ENCODE measurements at places on chromosomes 11 and 22.
A peak's percentile ranks its signal among the peaks of the same experiment; 100 is the strongest.

DNA sequence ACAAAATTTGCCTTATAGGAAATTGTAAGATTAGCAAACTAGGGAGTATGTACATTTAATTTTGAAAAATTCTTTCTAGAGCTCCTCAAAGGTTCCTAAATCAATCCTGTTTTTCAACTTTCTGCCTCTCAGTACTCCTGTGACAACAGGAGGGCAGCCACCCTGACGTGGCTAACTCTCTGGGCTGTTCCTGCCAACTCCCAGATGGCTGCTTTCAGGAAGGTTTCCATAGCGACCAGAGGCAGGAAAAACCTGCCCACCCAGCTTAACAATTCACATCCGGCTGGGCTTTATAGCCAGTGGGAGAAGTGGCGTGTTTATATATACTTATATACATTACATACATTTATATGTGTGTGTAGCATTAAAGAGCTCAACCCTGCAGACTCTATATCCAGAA, 26.5 kb downstream of the SGSM3 start:
- no peak overlapping the region for H3K27ac ChIP-seq
- DNase-seq, result no peak
- peaks cover 14% of the 10 kb centered on the region for H3K36me3 ChIP-seq
- H3K4me3 ChIP-seq, result no peak overlapping the region
- no peaks in the 10 kb centered on the region for H3K27me3 ChIP-seq
- peaks cover 30% of the 10 kb centered on the region for H3K4me1 ChIP-seq

- no peak overlapping the region for H3K27ac ChIP-seq
- H3K4me3 ChIP-seq, result no peak overlapping the region
- no peaks in the 10 kb centered on the region for H3K36me3 ChIP-seq
- DNase-seq, result no peak
- peaks cover 18% of the 10 kb centered on the region for H3K4me1 ChIP-seq
These were observed 293.1 kb downstream of the TENM4 start for GRCh38 chr11:79147731-79148130.

DNA sequence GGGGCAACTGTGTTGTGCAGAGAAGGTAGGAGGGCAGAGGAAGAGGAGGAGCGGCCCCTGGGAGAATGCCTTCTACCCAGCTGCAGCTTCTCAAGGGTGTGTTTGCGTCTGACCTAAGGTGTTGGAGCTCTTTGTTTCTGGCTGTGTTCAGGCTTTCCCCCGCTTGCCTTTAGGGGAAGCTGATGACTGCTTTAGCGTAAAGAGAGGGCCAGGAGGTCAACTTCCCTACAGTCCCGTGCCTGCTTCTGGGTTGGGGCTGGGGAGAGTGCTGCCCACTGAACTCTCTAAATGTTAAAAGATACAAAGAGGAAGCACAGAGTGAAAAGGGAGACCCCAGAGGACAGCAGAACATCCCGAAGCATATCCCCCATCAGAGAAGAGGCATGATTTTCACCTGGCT, 99.2 kb downstream of the PTPRJ start:
- H3K4me1 ChIP-seq, result no peaks in the 10 kb centered on the region
- DNase-seq, result no peak
- H3K27ac ChIP-seq, result no peak overlapping the region
- H3K4me3 ChIP-seq, result no peak overlapping the region
- no peaks in the 10 kb centered on the region for H3K27me3 ChIP-seq

DNA sequence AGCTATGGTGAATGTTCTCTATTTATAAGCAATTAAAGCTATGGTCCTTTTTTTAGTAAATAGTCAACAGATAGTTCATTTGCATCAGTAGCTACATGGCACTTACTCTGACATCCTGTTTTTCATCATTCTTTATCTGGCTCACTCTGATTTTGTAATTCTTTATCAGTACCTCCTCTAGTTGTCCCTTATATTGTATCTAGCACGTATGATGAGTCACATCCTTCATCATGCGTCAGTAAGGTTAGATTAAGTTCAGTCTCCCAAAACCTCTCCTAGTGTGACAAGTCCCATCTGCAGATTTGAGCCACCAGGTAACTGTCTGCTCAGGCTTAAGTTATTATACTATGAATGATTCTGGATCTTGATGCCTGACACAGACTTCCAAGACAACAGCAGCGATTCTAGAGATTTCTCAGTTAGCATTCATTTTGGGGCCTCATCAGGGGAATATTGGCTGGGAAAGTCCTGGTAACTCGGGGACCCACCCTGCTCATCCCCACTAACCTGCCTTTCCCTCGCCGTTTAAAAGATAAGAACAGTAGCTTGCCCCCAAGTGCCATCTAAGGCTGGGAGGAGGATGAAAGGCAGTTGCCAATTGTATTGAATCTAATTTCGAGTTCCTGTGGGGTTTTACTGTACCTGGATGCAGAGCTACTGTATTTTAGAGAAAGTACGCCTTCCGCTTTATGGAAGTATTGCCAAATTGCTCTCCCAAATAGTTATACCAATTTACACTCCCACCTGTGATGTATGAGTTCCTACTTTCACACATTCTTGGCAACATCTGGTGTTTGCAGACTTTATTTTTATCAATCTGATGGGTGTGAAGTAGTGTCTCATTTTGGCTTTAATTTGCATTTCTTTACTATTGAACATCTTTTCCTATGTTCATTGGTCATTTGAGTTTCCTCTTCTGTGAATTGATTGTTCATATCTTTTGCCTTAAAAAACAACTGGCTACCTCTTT, 55.9 kb downstream of the ZC3H12C start:
- H3K27me3 ChIP-seq, result no peaks in the 10 kb centered on the region
- no peaks in the 10 kb centered on the region for H3K4me1 ChIP-seq
- H3K36me3 ChIP-seq, result no peaks in the 10 kb centered on the region
- no peak overlapping the region for H3K27ac ChIP-seq

- DNase-seq, result no peak
- H3K4me1 ChIP-seq, result no peaks in the 10 kb centered on the region
- H3K4me3 ChIP-seq, result no peak overlapping the region
- no peaks in the 10 kb centered on the region for H3K36me3 ChIP-seq
These were observed 22.2 kb upstream of the FGF19 start for GRCh38 chr11:69726019-69726418.

DNA sequence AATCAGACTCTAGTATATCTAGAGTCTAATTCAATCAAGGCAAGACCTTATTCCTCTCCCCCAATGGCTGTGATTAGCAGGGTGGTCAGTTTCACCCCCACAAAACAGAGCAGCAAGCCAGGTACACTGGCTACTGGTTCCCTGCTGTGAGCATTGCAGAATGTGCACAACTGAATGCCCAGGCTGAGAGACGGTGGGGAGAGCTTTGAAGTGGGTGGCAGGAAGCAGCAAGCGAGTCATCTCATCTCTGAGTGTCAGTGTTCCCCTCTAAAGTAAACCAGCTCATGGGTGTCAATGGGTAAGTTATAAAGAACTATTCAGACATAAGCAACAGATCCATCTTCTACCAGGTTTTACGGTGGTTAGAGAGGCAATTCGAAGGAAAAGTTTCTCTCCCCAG, 37.6 kb downstream of the GAB4 start:
- no peak overlapping the region for H3K4me3 ChIP-seq
- DNase-seq, result peak; percentile 53
- no peaks in the 10 kb centered on the region for H3K36me3 ChIP-seq
- no peaks in the 10 kb centered on the region for H3K27me3 ChIP-seq

DNA sequence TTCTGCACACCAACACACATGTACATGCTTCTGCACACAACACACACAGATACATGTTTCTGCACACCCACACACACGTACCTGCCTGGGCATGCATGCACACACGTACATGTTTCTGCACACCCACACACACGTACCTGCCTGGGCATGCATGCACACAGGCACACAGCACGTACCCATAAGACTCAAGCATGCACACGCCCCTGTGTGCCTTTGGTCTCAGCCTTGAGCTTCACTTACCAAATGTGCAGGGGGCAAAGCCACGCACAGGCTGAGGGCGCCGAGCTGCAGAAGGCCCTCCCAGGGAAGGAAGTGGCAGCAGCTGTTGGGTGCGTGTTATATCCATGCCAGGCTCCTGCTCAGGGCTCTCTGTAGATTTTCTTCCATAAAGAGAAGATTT, 34.7 kb upstream of the SMIM38 start:
- DNase-seq, result no peak
- H3K36me3 ChIP-seq, result no peaks in the 10 kb centered on the region
- no peak overlapping the region for H3K4me3 ChIP-seq
- no peak overlapping the region for H3K27ac ChIP-seq

- H3K27me3 ChIP-seq, result no peaks in the 10 kb centered on the region
- peaks cover 32% of the 10 kb centered on the region for H3K4me1 ChIP-seq
- H3K4me3 ChIP-seq, result no peak overlapping the region
These were observed 14.6 kb downstream of the SPECC1L start for GRCh38 chr22:24285245-24285644.

GRCh38 chr11:35106595-35106994, 32.4 kb upstream of the CD44 start:
- no peak overlapping the region for H3K4me3 ChIP-seq
- H3K4me1 ChIP-seq, result peaks cover 26% of the 10 kb centered on the region
- H3K27ac ChIP-seq, result no peak overlapping the region
- H3K36me3 ChIP-seq, result no peaks in the 10 kb centered on the region
- DNase-seq, result peak; percentile 44

DNA sequence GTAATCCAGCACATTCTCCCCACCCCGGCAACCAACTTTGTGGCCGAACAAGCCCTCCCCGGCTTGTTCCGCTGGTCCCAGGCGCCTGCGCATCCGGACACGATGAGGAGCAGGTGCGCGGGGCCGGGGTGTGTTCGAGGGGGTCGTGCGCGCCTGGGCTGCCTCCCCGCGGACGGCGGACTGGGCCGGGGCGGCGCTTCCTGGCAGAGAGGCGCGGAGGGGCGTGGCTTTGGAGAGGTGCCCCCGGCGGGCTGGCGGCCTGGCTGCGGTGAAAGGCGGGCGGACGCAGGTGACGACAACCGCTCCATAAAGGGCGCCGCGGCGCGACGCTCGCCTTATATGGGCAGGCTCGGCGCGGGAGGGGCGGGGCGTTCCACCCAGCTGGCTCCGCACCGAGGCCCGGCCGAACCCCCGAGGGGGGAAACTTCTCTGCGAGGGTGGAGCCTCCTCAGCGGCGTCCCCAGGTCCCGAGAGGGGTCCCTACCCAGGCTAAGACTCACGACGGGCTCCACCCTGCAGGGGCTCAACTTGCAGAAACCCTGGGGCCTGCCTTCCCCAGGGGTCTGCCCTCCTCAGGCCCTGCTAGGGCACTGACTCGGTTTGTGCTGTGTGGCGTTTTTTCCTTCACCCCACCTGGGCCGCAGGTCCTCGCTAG, 26.4 kb downstream of the TXN2 start:
- H3K36me3 ChIP-seq, result no peaks in the 10 kb centered on the region
- peak overlapping the region; percentile 84 for H3K27ac ChIP-seq
- H3K27me3 ChIP-seq, result no peaks in the 10 kb centered on the region
- H3K4me1 ChIP-seq, result peaks cover 23% of the 10 kb centered on the region
- DNase-seq, result peak; percentile 97
- H3K4me3 ChIP-seq, result peak overlapping the region; percentile 63

- H3K27me3 ChIP-seq, result no peaks in the 10 kb centered on the region
- H3K4me1 ChIP-seq, result peaks cover 5% of the 10 kb centered on the region
- no peak for DNase-seq
- H3K36me3 ChIP-seq, result no peaks in the 10 kb centered on the region
- no peak overlapping the region for H3K4me3 ChIP-seq
These were observed 50.7 kb upstream of the VPREB1 start for GRCh38 chr22:22193923-22194322.

DNA sequence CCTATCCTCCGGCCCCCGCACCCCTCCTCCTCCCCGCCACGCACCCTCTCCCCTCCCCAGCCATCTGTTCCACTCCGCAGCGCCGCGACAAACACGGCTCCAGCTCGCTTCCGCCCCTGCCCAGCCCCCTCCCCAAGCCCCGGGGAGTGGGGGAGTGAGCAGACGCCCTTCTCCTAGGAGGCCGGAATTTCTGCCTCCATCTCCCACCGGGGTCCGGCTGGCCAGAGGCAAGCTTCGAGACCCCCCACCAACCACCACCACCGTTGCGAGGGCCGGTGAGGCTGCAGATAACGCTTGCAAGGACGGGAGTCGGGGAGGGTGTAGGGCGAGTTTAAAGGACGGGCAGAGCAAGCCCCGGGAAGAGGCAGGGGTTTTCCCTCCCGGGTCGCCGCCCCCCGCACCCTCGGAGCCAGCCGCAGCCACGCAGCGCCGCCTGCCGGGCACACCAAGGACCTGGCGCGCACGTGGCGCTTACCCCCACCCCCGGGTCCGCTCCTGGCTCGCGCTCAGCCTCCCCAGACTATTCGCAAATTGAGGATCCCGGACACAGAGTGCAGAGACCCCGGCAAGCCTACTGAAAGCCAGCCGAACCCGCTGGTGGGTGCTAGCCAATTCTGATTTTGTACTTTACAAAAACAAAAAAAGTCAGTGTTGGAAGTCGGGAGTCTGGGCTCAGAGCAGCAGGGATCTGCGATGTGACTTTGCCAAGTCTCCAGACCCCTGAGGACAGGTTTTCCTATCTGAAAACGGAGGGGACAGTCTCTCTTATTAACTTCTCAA, 22.6 kb downstream of the RTN4RL2 start:
- H3K27ac ChIP-seq, result no peak overlapping the region
- DNase-seq, result peak; percentile 76
- peaks cover 12% of the 10 kb centered on the region for H3K4me1 ChIP-seq
- H3K4me3 ChIP-seq, result no peak overlapping the region

GRCh38 chr11:59556917-59557348, 45.6 kb downstream of the OR4D9 start:
- H3K4me3 ChIP-seq, result no peak overlapping the region
- H3K4me1 ChIP-seq, result peaks cover 27% of the 10 kb centered on the region
- no peak for DNase-seq
- no peaks in the 10 kb centered on the region for H3K36me3 ChIP-seq
- no peaks in the 10 kb centered on the region for H3K27me3 ChIP-seq

DNA sequence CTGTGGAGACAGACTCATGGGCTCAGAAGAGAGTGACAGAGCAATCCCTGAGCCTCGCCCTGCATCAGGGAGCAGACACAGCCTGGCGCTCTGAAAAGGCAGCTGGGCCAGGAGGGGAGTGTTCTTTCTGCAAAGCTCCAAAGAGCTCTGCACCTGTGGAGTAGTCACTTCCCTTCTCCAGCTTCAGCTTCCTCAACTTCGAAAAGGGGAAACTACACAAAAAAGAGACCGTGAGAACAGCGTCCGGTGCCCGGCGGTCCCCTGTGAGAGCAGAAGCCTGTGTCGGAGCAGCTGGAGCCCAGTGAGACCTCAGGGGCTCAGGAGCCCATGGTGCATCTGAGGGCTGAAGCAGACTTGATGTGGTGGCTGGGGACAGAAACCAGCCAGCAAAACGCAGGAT, 35.1 kb downstream of the TP53I11 start:
- H3K4me3 ChIP-seq, result no peak overlapping the region
- no peak for DNase-seq
- H3K36me3 ChIP-seq, result no peaks in the 10 kb centered on the region
- peaks cover 2% of the 10 kb centered on the region for H3K27me3 ChIP-seq

- H3K27me3 ChIP-seq, result no peaks in the 10 kb centered on the region
- H3K4me3 ChIP-seq, result peak overlapping the region; percentile 70
- H3K36me3 ChIP-seq, result peaks cover 82% of the 10 kb centered on the region
- H3K4me1 ChIP-seq, result peaks cover 87% of the 10 kb centered on the region
- DNase-seq, result peak; percentile 92
- peak overlapping the region; percentile 96 for H3K27ac ChIP-seq
These were observed 717 bp downstream of the OSM start for GRCh38 chr22:30265823-30266444.

GRCh38 chr11:92793189-92793588, 176.3 kb upstream of the MTNR1B start:
- H3K27me3 ChIP-seq, result no peaks in the 10 kb centered on the region
- no peaks in the 10 kb centered on the region for H3K36me3 ChIP-seq
- no peaks in the 10 kb centered on the region for H3K4me1 ChIP-seq
